ENCODE measurements at places on chromosomes 5 and 9.

- no peak for DNase-seq
Measured at GRCh38 chr5:167923396-167923795, 368.0 kb upstream of the WWC1 start.

DNA sequence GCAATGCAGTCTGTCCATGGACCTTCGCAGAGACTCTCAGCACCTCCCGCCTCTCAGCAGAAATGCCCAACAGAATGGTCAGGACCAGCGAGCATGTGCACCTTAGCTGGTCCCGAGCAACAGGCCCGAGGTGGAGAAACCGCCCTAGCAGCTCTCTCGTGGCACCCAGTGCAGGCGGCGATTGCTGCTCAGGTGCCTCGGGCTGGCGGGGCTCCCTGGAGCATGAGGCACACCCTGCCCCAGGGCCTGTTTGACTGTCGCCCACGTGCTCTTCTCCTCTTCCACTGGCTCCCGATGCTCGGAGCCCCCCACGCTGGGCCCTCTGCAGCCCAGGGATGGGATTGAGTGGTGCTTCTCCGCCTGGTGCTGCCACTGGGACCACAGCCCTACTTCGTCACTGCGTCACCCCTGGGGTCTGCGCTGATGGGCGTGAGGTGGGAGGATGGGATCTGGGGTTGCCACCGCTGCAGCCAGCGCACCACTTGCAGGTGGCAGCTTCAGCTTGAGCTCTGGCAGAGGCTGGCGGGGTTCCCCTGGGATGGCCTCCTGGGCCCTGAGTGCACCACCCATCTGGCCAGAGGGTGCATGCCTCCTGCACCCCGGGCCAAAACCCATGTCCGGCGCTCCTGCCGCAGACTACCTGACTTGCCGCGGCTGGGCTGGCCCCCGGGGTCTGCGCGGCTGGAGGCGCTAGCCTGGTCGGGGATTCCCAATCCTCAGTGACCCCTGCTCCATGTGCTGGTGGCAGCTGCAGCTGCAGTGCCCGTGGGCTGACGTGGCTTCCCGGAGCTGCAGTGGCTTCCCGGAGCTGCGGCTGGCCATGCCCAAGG is 244.2 kb downstream of the FOXD4L6 start:
- DNase-seq: no peak

DNA sequence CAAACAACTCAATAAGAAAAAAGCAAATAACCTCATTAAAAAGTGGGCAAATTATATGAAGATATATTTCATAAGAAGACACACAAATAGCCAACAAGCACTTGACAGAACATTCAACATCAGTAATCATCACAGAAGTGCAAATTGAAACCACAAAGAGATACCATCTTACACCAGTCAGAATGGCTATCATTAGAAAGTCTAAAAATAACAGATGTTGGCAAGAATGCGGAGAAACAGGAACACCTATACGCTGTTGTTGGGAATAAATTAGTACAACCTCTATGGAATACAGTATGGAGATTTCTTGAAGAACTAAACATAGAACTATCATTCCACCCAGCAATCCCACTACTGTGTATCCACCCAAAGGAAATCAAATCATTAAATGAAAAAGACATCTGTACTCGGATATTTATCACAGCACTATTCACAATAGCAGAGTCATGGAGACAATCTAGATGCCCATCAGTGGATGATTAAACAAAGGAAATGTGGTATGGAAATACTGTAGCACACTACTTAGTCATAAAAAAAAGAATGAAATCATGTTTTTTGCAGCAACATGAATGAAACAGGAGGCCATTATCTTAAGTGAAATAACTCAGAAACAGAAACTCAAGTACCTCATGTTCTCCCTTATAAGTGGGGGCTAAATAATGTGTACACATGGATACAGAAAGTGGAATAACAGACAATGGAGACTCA is 106.8 kb upstream of the FST start:
- DNase-seq: no peak

- DNase-seq: no peak
Measured at GRCh38 chr9:130997925-130998596, 10.9 kb upstream of the LAMC3 start.

GRCh38 chr5:151107738-151108520 is 27.1 kb upstream of the TNIP1 start:
- no peak for DNase-seq

DNA sequence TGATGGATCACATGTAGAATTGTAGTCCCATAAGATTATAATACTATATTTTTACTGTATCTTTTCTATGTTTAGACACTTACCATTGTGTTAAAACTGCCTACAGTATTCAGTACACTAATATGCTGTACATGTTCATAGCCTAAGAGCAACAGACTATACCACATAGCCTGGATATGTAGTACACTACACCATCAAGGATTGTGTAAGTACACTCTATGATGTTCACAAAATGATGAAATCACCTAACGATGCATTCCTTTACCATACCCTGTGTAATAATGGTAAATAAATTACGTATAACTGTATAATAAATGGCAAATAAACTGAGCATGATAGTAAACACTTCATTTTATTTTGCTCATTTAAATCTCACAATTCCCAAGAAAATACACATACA is 60.3 kb downstream of the RICTOR start:
- no peak for DNase-seq

- DNase-seq: no peak
Measured at GRCh38 chr9:72304538-72304937, 60.5 kb downstream of the ZFAND5 start.

DNA sequence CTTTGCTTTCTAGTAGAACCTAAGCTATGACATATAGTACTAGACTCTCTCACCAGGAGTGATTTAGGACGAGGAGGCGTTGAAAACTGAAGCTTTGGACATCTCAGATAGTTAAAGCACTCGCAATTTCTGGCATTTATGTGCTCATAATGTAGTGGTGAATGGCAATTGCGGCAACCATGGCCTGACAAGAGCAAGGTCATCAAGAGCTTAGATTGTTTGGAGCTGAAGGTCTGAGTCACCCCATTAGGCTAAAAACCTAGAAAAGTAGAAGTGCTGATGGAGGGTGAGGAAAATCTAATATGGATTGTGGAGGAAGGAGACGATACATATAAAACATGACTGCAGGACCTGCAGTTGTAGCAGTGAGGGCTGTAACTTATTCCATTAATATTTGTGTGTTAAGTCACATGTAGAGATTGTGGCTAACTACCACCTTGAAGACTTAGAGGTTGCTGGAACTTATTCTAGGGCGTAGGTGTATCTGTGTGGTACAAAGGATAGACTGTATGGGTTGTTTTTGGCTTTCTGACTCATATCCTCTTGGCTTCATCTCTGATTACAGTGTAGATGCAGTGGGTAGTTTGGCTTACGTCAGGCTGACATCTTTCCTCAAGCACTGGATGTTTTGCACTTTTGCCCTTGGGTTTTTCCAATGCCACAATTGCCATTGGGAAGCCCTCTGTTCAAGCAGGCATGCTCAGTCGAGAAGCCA is 138.9 kb upstream of the CDKN2B start:
- DNase-seq: no peak

- DNase-seq: no peak
Measured at GRCh38 chr5:13809921-13810320, 134.6 kb downstream of the DNAH5 start.

GRCh38 chr9:124110307-124110915 is 98.8 kb downstream of the LHX2 start:
- no peak for DNase-seq

- no peak for DNase-seq
Measured at GRCh38 chr5:137126829-137127228, 372.3 kb downstream of the SPOCK1 start.

DNA sequence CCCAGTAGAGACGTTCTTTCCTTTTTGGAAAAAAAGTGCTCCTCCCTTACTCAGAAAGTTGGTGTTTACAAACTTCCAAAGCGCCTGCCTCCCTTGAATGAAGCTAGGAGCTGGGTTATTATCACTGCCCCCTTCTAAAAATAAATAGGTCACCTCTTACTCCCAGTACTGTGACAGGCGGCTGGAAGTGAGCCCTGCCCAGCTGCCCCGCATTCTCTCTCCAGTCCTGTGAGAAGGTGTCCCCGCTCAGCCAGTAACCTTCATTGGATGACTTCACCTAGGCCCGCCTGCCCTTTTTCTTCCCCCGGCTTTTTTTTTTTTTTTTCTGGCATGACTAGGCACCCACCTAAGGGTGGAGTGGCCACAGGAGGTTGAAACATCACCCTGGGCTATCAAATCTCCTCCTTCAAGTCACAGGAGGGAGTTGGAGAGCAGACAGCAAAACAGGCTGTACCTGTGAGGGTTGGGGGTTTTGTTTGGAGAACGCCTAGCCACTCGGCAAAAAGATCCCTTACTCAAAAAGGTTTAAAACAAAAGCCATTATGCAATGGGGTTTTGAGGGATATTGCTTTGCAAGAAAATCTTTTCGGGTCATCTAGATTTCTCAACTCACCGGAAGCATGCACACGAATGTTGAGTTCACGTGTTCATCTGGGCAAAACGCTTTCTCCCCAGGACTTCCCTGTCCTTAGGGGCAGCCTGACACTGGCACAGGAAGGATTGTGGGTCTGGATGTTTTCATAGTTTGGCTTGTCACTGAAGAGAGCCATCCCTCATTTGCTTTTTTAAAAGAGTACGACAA is 43.3 kb upstream of the ZNF622 start:
- no peak for DNase-seq

GRCh38 chr5:32501071-32502002 is 56.8 kb upstream of the ZFR start:
- DNase-seq: no peak

- DNase-seq: no peak
Measured at GRCh38 chr5:132268769-132269551, 11.5 kb downstream of the PDLIM4 start.

GRCh38 chr5:141040771-141041426 is 10.3 kb upstream of the PCDHB1 start:
- peak; percentile 36 for DNase-seq

- DNase-seq: no peak
Measured at GRCh38 chr9:96021551-96022444, 146.3 kb downstream of the ERCC6L2 start.

- no peak for DNase-seq
Measured at GRCh38 chr5:80193401-80193800, 62.4 kb downstream of the SERINC5 start.

DNA sequence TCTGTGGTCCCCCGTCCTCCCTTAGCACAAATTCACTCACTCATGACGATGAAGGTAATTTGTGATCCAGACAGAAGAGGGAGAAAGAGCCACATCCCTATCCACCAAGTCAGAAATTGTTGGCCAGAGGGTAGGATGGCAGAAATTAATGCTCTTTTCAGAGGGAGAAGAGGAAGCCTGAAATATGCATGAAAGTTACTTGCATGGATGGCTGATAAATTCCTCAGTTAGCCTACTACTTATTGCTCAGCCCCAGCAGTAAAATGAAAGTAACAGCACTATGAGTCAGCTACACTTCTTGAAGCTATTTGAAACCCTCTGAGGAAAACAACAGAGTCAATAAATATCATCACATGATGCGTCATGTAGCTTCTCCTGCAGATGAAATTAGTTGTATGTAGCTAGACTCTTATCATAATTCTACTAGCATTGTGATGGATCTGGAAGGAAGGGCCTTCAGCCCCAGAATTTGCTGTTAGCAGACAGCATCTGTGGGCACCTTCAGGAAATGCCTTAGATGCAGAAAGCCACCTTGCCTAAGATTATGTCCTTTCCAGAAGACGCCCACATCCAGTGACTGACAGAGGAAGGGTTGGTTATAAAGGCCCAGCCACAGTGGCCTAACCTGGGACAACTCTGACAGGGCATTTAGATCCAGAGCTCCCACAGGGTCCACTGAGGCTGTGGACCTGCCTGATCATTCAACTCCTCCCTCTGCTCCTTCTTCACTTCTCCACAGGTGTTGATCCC is 81.2 kb upstream of the CCDC112 start:
- no peak for DNase-seq
